ENCODE measurements at places on chromosomes 1 and 21.
A peak's percentile ranks its signal among the peaks of the same experiment; 100 is the strongest.

DNA sequence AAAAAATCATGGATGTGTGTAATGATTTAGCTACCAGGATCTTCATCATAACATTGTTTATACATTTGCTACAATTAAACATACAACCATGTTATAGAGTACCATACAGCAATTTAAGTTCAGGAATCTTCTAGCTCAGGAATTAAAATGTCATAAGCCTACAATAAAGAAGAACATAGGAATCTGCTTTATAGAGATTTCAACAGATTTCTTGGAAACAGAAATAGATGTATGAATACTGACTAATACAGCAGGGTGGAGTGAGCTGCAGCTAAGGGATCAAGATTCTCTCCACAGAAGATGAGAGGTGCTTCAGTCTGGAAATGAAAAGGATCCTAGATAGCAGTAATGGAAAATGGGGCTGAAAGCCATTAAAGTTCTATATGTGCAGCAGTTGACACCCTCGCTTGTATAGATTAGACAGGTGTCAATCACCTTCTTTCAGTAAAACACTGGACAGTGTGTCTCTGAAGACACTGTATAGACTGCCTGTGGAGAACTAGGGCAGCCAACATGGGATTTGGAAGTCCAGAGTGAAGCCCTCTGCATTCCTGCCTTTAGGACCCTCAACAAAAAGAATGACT lies 73.9 kb downstream of the DNTTIP2 start:
- no peak for DNase-seq

DNA sequence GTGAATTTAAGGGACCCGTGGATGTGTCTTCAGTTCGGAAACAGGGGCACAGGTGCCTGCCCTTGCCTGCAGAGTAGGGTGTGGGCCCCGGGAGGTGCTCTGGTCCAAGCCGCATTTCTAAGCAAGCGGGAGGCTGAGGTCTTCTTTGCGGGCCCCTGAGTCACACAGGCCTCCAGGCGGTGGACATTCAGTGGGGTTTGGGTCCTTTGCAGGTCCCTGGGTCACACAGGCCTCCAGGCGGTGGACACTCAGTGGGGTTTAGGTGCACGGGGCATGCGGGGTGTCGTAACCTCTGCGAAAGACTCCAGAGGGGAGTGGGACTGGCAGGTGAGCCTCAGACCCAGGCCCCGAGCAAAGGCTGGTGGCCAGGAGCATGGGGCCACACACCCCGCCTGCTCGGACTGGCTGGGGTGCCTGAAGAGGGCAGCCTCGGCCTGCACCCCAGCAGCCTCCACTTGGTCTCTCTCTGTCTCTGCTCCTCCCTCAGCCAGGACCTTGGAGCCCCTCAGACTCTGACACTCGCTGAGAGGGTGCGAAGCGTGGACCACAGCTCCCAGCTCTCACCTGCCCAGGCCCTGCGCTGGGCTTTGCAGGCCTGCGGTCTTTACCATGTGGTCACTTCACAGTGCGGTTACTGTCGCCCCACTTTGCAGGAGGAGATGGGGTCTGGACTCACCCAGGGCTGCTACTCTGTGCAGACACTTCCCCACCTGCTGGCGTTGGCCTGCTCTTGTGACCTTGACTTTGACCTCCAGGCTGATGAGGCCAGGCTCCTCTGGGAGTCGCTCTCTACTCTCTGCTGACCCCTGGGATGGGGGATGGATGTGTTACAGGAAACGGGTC lies 6.0 kb upstream of the AGPAT3 start:
- no peak for DNase-seq

DNA sequence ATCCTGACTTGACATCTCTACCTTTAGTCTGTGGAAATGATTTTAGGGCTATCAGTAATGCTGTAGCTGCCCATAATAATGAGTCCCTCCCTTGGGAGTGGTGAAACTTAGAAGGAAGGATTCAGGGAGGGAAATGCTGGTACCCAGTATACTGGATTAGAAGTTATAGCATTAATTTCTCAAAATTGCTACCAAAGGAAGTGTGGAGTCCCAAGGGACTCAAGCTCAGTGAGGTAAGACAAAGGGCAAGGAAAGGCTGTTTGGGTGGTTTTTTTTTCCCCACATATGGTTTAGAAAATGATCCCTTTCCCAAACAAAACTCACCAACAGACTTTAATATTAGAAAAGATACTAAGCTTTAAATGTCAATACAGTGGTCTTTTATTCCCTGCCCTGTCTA lies 99.9 kb downstream of the CD247 start:
- no peak for DNase-seq

DNA sequence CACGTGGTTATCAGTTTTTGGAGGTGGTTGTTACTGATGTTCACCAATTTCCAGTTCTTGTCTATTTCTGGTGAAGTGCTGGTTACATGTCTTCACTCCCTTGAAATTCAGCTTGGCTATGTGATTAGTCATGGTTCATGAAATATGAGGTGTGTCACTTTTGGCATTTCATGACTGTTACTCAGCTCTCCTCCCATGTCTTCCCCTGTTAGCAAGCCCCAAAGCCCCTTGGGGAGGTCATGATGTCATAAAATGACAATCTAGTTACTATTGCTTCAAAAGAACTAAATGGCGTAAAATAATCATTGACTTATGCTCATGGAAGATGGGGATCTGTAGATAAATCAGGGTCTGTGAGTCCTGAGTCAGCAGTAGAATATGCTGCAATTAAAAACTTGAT lies 425.1 kb downstream of the SETD4 start:
- no peak for DNase-seq

DNA sequence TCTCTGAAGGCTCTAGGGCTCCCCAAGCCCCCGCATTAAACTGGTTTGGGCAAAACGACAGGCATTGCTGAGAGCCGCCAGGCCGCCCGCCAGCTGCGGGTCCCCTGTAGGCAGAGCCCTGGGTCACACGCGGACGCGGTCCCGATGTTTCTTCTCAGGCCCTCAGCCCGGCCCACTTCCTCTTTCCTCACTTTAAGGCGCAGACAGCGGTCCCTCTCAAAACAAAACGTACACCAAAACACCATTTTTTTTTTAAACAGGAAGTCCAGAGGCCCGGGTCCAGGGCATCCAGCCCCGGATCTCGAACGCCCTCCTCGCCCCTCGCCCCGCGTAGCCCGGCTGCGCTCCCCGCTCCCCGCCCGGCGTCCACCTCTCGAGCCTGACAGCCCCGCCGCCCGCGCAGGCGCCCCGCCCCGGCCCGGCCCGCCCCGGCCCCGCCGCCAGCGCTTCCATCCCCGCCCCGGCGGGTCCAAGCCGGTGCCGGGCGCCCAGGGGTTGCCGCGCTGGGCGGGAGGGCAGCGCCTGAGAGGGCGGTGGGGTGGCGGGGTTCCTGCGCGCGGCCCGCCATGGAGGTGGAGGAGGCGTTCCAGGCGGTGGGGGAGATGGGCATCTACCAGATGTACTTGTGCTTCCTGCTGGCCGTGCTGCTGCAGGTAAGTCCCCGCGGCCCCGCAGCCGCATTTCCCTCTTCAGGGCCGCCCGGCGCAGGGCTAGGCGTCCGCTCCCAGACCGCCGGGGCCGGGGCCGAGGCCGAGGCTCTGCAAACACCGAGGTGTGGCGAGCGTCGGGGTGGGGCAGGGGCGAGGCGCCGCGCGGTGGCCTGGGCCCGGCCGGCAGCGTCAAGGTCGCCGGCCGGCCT lies at the start of gene SLC22A15:
Gene SLC22A15 (plus strand): TSS at position 452 of the 859 bp plus-strand sequence. CDS start 115 bp downstream, at position 567.
- peak; percentile 37 for DNase-seq

- no peak for DNase-seq
Measured at GRCh38 chr1:85277802-85278201, 1.4 kb upstream of the BCL10 start.

DNA sequence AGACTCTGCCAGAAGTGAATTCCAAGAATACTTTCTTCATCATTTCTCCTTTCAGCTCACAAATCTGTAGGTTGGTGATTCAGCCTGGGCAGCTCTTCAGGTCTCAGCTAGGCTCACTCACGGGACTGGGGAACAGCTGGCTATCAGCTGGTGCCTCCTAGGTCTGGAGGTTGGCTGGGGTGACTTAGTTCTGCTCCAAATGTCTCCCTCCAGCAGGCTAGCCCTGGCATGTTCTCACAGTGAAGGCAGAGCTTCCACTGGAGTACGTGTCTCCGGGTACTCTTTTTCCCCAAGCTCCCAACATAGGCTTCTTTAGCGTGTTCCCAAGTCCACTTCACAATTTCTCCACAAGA lies 12.5 kb upstream of the VAMP4 start:
- DNase-seq, result no peak

DNA sequence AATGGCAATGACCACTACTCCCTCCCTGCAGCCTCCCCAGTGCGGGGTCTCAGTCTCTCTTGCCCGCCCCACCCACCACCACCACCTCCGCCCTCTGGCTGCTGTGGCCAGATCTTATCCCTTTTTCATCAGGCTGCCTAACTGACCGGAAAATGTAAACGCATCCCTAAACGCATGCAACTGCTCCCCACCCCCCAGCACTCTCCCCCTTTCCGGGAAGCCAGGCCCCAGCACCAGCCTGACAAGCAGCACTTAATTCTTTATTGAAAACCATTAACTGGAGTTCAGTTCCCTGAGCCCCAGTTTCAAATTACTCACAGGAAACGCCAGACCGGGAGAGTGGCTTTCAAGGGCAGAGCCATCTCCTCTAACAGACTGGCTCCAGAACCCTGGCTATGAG lies 147.7 kb downstream of the DMRTA2 start:
- DNase-seq, result no peak

- no peak for DNase-seq
Measured at GRCh38 chr1:94303005-94303404, 65.6 kb upstream of the ARHGAP29 start.

DNA sequence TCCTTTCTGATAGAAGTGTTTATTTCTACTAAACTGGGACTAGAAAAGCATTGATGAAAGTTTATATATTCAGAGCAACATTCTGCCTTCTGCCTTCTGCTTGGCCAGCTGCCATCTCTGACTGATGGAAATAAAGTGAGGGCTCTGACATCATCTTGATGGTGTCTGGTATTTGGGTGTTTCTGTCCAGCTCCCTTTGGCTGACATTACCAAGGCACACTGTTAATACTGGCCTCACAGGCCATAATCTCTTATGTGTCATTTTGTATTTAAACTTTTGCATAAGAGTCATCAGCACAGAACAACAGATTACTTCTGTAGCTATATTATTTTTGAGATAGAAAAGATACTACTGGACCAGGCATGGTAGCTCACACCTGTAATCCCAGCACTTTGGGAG lies 216.9 kb downstream of the RYR2 start:
- DNase-seq, result no peak

- no peak for DNase-seq
Measured at GRCh38 chr1:180609643-180610555, 21.9 kb upstream of the XPR1 start.

DNA sequence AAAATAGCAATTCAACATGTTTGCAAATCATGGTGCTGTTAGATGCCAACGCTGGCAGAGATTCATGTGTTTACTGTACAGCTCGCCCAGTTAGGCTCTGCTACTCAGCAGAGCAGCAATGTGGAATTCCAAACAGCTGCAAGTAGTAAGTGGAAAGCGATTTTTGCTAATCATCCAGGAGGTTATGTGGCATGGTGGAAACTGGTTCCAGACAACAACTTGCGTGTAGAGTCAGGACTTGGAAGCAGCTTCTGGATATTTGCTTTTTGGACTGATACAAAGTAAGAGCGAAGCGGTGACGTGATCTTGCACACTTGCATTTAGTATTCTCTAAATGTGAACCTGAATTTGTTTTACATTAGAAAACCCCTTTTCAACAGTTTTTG lies 27.1 kb upstream of the HHAT start:
- no peak for DNase-seq

DNA sequence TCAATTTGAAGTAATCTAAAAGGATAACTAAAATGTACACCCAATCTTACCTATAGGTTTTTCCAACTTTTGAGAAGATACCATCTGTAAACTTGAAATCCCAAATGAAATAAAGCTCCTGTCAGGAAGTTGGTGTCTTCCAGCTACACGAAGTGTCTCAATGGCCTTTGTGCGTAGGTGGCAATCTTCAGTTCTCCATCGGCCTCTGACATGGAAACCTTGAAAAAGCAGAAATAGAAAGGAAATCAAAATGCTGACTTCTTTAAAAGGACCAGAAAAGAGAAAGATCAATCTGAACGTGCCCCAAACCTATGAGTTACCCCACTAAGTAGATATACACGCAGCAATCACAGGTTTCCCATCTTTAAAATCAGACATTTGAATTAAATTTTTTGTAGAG lies 10.0 kb downstream of the MKNK1 start:
- DNase-seq, result no peak

DNA sequence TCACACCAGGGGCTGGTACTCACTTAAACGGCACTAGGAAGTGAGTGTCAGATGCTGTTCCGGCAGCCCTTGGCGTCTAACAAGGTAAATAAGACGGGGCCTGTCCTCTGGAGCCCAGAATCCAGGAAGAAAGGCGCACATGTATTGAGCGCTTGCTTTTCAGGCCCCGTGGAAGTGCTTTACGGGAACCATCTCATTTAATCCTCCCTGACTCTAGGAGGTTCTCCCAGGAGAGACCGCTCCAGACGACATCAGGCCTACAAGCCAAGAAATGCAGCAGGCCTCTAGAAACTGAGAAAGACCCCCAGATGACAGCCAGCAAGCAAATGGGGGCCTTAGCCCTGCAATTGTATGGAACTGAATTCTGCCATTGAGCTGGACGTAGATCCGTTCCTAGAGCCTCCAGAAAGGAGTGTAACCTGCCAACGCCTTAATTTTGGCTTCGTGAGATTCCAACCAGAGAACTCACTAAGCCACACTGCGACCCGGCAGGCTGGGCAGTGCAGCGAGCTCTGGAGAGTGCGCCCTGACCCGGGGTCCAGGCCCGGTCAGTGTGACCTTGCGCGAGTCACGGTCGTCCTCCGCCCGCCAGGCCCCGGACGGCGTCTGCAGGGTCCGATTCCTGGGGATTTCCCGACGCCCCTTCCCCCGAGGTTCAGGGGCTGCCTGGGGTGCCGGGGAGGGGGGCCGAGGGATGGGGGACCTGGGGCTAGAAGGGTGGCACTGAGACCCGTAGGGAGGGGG lies 532 bp upstream of the MANEAL start:
- no peak for DNase-seq

DNA sequence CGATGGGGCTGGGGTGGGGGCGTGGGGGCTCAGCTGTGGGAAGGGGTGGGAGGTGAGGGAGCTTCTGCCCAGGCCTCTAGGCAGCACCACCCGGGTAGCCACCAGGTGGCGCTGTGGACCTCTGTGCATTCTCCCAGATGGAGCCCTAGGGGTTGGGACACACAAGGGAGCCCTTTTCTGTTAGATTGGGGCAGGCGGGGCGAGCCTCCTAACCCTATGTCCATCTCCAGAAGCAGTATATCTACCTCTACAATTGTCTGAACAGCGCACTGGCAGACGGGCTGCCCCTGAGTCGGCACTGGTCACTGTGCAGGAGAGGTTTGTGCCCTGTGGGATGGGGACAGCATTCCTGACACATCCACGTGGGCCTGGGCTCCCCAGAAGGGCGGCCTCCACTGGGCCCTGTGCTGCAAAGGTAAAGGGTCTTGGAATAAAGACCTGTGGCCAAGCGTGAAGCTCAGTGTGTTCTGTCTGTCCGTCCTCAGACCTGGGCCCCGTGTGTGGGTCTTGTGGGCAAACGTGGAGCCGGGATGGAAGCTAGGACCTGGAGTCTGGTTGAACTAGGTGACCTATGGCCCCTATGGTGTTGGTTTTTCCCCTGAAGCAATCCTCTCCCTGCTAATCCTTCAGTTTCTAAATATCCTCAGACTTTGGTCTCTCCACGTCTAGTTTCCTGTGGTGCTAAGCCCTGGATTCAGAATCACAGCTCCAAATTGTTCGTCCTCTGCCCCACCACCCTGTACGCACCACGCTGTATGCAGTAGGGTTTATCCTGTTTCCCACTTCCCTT lies 4.4 kb upstream of the LGR6 start:
- DNase-seq, result peak; percentile 91
